GM13976 (cell line): ENCODE measurements at places on chromosomes 7 and 10.

DNA sequence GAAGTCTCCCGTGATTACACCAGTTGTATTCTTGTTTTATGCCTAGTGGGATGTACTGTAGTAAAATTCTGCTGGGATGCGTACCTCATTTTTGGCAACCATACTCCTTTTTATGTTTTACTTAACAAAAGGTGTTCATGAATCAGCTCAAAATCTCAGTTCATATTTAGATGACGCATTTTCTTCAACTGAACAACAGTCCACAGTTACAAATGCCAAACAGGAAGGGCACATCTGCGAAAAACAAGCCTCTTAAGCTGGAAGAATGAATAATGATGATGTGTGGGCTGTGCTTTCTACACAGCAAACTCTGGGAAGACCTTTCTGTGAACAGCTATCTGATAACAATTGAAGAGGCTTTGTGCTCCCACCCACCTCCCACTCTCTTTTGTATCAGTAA, 68.4 kb upstream of the NRBF2 start:
- DNase-seq, result no peak

- DNase-seq, result no peak
These were observed 184.8 kb downstream of the SEMA3A start for GRCh38 chr7:84009782-84010181.

GRCh38 chr10:17771017-17771416, 19.0 kb downstream of the TMEM236 start:
- DNase-seq, result no peak

- DNase-seq, result no peak
These were observed 23.7 kb upstream of the CCDC172 start for GRCh38 chr10:116300542-116300941.

GRCh38 chr10:112177247-112177646, 6.3 kb downstream of the GPAM start:
- DNase-seq, result no peak

- DNase-seq, result no peak
These were observed 65.9 kb downstream of the AUTS2 start for GRCh38 chr7:69663911-69664832.

GRCh38 chr7:66629222-66630062, 761 bp downstream of the KCTD7 start:
- no peak for DNase-seq

DNA sequence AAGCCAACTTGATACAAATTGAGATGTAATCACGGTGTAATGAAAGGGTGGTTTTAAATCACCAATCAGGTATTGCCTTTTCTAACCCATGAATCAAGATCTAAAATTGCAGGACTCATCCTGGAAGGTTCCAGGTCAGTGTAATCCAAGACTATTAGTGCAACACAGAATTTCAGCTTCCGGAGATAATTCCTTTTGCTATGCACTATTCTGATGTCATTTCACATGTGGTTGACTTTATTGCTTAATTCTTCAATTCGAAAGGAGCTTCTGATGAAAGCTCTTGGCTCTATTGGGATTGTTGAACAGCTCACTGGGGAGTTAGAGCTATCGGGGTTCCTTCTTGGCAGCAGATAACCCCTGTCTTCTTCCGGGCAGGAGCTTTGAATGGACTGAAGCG, 147.4 kb upstream of the INSYN2A start:
- DNase-seq, result no peak

- no peak for DNase-seq
These were observed 251.3 kb upstream of the TCF7L2 start for GRCh38 chr10:112698818-112699164.

DNA sequence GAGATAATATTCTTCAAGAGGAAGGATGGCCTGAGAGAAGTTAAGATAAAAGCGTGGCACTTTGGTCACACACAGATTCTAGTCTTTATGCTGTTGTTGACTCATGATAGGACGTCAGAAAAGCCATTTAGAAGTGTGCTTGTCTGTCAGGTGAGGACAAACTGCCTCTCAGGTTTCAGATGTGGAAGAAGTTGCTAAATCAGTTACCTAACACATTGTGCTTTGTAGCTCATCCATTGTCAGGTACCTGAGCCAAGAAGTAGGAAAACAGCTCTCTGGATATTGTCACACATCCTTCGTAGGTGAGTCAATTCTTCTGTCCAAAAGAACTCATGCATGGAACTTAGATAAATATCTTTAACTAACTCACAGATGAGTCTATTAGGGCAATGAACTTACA, 49.5 kb upstream of the PHYHIPL start:
- no peak for DNase-seq
